ENCODE measurements at places on chromosomes 2 and 18.
A peak's percentile ranks its signal among the peaks of the same experiment; 100 is the strongest.

GRCh38 chr18:24319757-24320156 is 77.9 kb downstream of the OSBPL1A start:
- no peak for DNase-seq

GRCh38 chr18:23872701-23873550 is 141.6 kb upstream of the TTC39C start:
- peak; percentile 53 for DNase-seq

- DNase-seq = no peak
Observed at GRCh38 chr2:109375656-109376055, 238.1 kb downstream of the SEPTIN10 start.

GRCh38 chr2:46082531-46083485 is 214.4 kb upstream of the EPAS1 start:
- DNase-seq = no peak

- DNase-seq = no peak
Observed at GRCh38 chr2:239639421-239640185, 238.8 kb upstream of the HDAC4 start.

GRCh38 chr2:212711856-212712255 is 173.3 kb upstream of the ERBB4 start:
- DNase-seq = no peak

GRCh38 chr2:104388296-104388695 is 465.6 kb upstream of the POU3F3 start:
- DNase-seq = no peak

- no peak for DNase-seq
Observed at GRCh38 chr2:3130889-3131635, 246.6 kb downstream of the EIPR1 start.

GRCh38 chr2:9002313-9002636 is 1.2 kb downstream of the MBOAT2 start:
- DNase-seq = no peak

DNA sequence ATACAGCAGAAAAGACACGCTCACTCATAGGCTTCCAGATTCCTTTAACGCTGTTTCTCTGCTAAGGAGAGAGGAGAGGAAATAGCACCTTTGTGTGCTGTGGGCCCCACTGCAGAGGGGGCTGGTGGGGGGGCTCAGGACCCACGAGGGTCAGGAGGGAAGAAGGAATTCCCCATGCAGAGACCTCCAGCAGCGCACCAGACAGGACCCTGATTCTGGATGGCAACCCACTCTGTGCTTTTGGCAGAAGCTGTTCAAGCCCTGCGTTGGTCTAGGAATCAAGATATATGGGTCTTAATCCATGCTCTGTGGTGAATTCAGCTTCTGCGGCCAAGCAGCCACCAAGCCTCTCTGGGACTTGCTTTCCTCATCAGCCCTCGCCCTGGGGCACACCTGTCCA is 31.0 kb downstream of the MYCN start:
- no peak for DNase-seq

DNA sequence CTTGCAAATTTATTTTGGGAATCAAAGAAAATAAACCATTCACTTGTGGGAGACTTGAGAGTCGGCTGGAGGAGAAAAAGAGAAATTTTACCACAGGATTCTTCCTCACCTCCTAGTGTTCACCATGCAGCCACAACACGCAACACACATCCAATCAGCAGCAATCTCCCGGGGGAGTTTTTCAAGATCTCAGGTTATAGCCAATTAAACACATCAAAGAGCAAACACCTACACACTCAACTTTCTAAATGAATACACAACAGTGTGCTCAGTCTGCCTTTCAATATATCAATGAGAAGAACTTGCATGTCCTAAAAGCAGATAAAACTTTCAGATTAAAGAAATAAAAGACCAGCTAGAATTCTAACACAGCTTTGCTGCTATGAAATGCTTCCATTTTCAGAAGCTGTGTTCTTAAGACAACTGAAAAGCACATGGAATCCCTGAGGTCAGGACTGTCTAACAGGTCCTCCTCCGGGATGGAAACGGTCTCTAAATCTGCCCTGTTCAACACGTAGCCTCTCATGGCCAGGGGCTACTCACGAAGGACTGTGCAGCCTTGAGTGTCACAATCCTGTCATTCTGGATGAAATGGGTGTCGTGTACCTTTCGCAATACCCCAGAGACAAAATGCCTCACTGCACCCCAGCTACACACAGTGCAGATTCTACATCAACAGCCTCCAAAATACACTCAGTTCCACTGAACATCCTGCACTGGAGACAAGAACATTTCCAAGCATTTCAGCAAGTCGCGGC is 84.2 kb downstream of the ZNF516 start:
- peak; percentile 59 for DNase-seq

- DNase-seq = no peak
Observed at GRCh38 chr2:234587341-234588053, 90.6 kb upstream of the ARL4C start.

DNA sequence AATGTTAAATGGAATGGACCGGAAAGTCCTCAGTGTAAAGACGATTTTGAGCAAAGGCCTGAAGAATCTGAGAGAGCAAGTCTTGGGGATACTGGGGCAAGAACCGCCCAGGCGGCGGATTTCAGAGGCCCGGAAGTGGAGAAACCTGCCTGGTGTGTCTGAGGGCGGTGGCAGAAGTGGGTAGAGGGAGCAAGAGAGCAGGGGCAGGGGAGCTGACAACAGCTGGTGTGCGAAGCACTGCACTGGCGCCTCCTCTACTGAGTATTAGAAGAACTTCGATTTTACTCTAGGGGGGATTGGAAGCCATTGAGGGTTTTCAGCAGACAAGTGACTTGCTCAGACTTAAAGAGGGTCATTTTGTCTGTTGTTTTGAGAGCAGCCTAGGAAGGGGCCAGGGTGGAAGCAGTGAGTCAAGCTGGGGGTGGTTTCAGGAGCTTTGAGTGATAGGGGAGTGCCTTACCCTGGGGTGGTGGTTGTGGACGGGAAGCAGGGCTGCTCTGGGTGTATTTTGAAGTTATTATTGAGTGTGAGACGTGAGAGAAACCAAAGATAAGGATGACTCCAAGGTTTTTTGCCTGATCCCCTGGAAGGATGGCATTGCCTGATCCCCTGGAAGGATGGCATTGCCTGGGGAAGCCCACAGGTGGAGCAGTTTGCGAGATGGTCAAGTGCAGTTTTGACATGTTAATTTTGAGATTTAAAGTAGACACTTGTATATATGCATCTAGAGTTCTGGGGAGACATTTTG is 52.5 kb downstream of the ZNF236 start:
- DNase-seq = peak; percentile 74

DNA sequence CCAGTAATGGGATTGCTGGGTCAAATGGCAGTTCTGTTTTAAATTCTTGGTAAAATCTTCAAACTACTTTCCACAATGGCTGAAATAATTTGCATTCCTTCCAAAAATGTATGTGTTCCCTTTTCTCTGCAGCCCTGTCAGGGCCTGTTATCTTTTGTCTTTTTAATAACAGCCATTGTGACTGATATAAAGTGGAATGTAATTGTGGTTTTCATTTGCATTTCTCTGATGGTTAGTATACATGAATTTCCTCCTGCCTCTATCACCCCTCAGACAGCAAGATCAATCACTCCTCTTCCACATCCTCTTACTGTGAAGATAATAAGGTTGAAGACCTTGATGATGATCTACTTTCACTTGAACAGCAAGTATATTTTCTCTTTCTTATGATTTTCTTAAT is 304.8 kb upstream of the FSIP2 start:
- DNase-seq = no peak

DNA sequence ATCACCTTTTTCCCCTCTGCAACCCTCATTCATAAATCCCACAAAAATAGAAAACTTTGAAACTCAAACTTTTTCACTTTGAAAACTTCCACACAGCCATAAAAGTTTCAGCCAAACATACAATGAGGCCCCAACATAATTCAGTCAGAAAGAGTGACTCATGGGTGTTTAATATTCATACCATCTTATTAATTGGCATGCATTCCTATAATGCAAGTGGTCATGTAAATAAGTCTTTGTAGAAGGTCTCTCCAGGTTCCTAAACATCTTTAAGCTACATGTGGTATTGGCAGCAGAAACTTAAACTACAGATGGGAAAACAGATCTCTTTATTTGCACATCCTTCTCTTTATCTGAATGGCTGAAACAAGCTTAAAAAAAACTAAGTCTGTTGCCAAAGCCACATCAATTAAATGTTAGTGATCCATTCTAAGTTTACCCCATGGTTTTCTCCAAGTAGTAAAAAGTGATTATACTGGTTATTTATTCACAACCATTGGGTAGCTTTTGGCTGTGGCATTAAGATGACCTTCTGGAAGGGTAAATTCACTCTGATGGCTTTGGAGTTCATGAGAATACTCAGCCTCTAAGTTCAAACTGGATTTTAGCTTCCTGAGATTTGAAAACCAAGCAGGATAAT is 70.2 kb upstream of the LYPD1 start:
- DNase-seq = no peak

DNA sequence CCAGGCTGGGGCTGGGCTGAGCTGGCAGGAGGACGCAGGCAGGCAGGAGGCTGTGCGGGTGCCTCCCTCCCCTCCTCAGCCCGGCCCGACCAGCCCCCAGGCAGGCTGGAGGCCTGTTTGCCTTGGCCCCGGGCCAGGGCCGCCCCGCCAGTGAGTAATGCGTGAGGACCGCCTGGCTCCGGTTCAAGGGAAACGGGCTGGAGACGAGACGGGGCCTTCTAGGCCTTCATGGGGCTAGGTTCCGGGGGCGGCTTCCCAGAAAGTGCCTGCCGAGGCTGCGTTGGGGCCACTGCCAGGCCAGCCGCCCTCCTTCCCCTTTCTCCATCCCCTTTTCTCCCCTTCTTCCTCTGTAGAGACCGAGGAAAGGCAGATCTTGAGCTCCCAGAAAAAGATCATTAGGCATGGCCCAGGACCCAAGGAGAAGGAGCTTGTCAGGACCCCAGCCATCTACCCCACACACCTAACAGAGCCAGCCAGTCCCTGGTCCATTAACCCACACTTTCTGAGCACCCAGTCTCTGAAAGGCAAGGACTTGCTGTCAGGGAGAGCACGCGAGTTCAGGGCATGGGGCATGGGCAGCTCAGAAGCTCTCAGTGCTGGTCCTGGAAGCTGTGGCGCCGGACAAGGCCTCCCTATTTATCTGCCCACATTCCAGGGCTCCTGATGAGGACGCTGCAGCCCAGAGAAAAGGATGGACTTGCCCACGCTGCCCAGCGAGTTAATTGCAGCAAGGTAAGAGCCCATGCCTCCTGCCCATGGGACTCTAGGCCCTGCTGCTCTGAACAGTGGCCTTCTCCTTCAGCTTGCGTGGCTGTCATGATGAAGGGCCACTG is 48.5 kb downstream of the SMAD7 start:
- DNase-seq = no peak

DNA sequence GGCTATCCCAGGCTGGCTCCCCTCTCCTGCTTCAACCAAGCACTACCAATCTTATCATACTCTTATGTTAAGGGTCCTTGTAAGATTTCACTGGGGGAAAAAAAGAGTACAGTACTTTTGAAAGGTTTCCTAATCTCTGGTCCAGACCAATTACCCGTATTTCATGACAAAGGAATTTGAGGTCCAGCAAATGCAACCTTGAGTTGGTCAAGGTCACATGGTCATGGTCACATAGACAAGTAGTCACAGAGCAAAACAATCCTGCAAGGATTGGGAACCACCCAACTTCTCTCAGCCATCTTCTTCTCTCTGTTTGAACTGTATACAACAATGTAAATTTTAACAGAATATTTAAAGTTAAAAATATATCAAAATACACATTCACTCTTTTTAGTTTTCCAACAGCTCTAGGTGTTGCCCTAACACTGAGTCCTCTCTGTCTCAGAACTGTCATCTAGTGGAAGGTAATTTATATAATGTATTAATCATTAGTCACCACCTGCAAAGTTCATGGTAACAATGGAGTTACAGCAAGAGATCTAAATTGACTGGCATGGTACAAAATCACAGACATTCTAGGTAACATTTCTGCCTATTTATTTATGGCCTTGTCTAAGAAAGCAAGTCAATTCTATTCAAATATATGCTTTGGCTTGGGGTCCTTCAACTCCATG is 21.5 kb downstream of the DTNB start:
- DNase-seq = no peak

GRCh38 chr2:28340312-28341202 is 52.1 kb upstream of the FOSL2 start:
- DNase-seq = no peak

DNA sequence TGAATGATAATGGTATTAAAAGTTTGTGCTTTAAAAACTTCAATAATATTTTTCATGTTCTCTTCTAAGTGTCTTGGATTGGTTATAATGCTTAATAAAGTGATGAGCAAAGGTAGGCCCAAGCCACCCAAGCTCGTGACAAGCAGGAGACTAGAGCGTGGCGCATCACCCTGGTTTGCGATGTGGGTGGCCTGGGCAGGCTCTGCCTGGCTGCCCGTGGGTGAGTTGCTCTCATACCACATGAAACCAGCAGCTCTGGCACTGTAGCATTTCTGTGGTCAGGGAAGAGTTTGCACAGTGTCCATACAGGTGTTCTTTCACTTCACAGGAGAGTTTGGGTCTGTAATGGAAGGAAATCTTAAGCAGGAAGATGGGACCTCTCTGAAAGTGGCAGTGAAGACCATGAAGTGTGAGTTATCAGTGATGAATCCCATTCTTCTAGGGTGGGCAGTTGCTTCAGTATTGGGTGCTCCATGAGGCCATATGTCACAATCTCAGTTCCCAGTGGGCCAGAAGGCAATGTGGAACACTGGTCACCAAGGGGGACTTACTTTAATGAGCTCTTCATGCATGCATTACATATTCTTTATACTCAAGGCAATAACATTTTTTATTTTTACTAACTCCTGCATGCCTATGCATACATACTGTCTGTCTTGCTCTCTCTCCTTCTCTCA is 51.4 kb upstream of the TMEM87B start:
- no peak for DNase-seq

DNA sequence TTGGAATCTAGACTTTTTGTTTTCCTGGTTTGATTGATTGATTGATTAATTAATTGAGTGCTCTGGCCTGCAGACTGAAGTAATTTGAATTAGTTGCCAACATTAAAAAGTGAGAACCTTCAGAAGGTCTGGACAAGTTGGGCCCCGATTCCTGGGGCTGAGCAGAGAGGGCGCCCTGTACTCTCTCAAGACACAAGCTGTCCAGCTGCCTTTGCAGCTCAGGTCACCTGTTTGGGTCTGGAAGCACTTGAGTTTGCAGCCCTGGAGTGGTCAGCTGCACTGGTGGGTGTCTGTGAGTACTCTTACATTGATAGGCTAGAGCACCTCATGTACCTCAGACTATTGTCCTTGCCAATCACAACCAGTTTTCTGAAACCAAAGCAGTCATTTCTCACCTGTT is 22.7 kb upstream of the CELF4 start:
- DNase-seq = no peak

- DNase-seq = no peak
Observed at GRCh38 chr18:31990823-31991222, 27.8 kb upstream of the RNF125 start.

- DNase-seq = peak; percentile 40
Observed at GRCh38 chr2:26462511-26463243, 15.2 kb downstream of the OTOF start.

GRCh38 chr18:4391859-4392258 is 63.2 kb downstream of the DLGAP1 start:
- no peak for DNase-seq

Measured in activated CD4-positive, alpha-beta T cell treated with anti-CD3 and anti-CD28 coated beads for 36 hours (primary cell).